ENCODE measurements at places on chromosomes 13 and 19. TPM values are rescaled to one million over a fixed set of nuclear protein-coding genes. Genes with fewer than 3 reads are reported as not detected.

GRCh38 chr19:54668353-54668752 is 5.6 kb downstream of the LILRB4 start:
- DNase-seq: no peak

GRCh38 chr13:23687614-23688013 is 117.4 kb downstream of the TNFRSF19 start:
- DNase-seq: no peak

GRCh38 chr19:5799247-5800241 is 5.3 kb upstream of the NRTN start:
- DNase-seq: no peak

GRCh38 chr19:56130006-56130405 is 8.9 kb upstream of the ZNF787 start:
- DNase-seq: no peak

GRCh38 chr13:55091172-55091571 is 2049.5 kb upstream of the PRR20A start:
- DNase-seq: no peak

DNA sequence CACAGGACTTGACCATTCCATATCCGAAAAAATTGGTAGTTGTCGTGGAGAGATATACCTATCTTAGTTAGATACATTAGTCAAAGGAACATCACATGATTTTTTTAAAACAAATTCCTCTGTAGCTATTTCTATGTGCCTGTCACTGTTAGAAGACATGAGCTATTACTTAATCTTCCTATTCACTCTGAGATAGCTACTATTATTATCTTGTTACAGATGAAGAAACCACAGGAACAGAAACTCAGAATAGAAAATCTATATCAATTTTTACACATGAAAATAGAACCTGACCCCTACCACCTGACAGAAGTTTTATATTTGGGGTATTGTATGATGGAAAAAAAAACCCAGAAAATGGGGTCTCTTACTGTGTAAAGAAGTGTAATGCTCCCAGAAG is 68.9 kb upstream of the TDRD3 start:
- no peak for DNase-seq

DNA sequence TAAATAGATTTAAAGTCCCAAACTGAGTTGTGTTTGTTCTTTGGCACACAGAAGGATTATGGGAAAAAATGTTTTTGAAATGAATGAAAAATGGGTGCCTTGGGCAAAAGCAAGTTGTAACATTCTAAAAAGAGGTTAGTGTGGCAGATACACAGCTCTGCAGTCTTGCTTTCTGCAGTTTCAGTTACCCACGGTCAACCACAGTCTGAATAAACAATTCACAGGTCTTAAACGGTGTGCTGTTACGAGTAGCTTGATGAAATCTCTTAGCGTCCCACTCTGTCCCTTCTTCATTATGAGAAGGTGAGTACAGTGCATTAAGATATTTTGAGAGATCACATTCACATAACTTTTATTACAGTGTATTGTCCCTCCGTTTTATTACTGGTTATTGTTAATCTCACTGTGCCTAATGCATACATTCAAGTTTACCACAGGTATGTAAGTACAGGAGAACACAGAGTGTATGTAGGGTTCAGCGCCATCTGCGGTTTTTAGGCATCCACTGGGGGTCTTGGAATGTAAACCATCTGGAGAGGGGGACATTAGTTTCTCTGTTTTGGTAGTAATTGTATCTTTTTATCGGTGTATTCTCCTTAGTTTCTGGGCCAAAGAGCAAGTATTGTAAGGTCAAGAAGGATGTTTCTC is 8.1 kb downstream of the FARP1 start:
- no peak for DNase-seq

Gene RNF113B
- total RNA-seq: not detected

Gene ODAD3
- total RNA-seq: 0.95 TPM

Gene PCP2
- total RNA-seq: 1.8 TPM

Gene CYP4F12
- total RNA-seq: 0.32 TPM

Gene WDR62
- 17.5 TPM for total RNA-seq

Gene ZNF480
- total RNA-seq: 2.0 TPM
